ENCODE measurements at places on chromosomes 5 and 9. TPM values are rescaled to one million over a fixed set of nuclear protein-coding genes. Genes with fewer than 3 reads are reported as not detected.
A peak's percentile ranks its signal among the peaks of the same experiment; 100 is the strongest.

DNA sequence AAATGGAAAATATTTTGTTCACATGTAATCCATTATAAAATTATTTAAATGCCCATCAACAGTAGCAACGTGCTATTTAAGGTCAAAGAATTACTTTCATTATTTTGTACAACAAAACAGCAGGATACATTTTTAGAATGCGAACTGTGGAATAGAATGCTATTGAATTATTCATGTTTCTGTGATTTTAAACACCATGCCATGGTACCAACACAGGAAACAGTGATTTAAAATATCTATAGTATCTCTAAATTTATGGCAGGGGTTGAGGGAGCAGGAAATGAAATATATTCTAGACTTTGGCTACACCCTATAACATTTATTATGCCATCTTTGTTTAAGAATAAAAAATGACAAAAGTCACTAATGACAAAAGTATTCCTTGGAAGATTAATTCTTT is 62.4 kb downstream of the DROSHA start:
- DNase-seq: no peak

The SLC25A2 gene
- not detected for total RNA-seq

The MOB3B gene
- total RNA-seq: 11.9 TPM

- DNase-seq: no peak
Measured at GRCh38 chr9:137051145-137051724, 2.6 kb downstream of the ENTPD2 start.

DNA sequence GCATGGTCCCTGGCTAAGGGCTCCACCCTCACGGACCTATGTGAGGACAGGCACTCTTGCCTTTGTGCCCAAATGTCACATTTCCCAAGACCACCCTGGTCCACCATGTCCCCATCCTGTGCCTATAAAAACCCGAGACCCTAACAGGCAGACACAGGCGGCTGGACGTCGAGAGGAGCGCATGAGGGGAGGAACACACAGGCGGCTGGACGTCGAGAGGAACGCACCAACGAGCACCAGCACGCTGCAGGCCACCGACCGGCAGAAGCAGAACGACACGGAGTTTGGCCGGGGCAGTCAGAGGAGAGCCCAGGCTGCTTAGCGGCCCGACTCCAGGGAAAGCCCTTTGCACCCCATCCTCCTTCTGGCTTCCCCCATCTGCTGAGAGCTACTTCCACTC is 119.9 kb downstream of the ADAMTS2 start:
- DNase-seq: no peak

- peak; percentile 4 for DNase-seq
Measured at GRCh38 chr5:137218471-137218870, 280.7 kb downstream of the SPOCK1 start.

GRCh38 chr9:72857624-72857996 is 95.2 kb downstream of the ALDH1A1 start:
- DNase-seq: no peak

DNA sequence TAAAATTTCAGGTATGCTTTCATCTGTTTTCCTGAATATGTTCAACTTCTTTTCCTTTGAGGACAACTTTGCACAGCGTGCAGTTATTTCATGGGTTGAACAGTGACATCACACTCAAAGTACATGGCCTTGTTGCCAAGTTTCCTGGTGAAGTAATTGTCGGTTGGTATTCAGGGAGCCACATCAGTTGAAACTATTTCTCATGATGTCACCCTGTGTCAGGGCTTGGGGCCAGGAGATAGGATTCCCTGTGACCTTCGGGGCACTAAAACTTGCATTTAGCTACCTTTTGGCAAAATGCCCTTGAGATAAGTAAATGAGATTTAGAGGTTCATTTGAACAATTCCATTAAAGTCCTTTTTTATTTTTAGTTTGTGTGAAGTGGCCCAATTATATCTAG is 383.9 kb downstream of the SH3GL2 start:
- no peak for DNase-seq

The ST6GALNAC6 gene
- total RNA-seq: 124 TPM

The TRIM14 gene
- total RNA-seq: 3.9 TPM

DNA sequence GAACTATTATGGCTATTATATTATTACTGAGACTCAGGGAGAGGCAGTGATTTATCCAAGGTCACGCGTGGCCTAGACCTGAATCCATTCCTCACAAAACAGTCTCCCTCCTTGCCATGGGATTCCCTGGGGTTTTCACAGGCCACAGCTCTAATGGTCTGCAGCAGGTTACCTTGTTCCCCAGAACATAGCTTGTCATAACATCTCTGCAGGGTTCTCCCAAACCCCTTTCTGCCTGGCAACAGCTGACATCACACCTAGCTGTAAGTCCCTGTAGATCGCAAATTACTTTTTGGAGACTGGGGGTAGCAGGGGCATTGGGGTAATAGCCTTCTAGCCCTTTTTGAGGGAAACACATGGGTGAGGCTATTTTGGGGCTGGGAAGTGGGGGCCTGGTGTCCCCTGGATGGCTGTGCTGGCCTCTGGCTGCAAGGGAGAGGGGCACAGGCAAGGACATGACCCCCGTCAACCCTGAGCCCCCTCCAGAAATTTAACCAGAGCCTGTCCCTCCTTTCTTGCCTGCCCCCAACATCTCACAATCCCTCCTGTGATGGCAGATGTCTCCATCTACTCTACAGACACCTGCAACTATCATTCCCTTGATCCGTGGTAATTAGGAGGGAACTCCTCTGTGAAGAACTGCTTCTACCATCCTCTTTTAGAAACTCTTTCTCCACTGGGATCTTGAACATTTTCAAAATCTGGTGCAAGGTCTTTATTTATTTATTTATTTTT is 1.3 kb downstream of the CD74 start:
- DNase-seq: peak; percentile 64

The SLC4A9 gene
- 0.29 TPM for total RNA-seq

The C8G gene
- not detected for total RNA-seq

DNA sequence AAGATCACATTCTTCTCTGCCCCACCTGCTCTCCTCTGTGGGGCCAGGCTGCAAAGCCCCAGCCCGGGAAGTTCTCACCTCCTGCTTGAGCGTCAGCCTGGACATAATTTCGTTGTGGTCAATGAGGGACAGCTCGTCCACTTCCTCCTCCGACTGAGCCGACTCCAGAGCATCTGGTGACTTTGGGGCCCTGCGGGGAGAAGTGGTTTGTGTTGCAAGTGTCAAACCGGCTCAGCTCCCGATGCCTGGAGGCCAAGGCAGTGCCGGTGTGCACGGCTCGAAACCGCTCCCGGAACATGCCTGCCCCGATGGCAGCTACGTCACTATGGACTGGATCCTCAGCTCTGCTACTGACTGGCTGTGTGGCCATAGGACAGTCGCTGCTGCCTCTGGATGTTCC is 52.8 kb downstream of the PRRT1B start:
- no peak for DNase-seq

GRCh38 chr5:143055596-143056338 is 285.6 kb downstream of the ARHGAP26 start:
- DNase-seq: no peak

DNA sequence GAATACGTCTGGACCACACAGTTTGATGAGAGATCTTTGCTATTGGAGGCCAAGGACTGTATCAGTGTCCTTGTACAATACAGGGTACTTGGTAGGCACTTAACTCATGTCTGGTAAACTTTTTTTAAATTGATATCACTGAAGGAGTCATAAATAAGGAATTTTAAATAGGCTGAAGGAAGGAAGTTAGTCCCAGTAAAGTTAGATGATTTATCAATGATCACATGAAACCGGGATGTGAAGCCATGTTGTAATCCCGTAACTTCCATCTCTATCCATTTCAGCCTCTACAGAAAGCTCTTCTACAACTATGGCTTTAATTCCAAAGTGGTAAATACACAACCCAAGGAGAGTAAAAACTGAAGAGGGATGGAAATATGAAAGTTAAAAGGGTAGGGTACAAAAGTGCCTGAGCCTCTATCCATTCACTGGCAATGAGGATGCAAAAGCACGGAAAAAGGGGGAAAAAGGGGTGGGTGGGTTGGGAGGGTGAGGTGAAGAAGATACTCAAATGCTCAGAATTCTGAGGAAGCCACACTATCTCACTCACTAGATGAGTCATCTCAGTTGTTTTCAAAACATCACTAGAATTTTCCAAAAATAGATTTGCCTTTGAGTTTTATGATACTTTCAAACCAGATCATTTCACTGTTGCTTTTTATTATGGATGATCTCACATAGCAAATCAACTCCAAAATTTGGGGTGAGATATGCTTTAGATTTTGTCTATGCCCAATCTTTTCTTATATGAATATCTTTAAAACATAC is 1053.5 kb downstream of the NR2F1-AS1 start:
- DNase-seq: no peak

The AGXT2 gene
- not detected for total RNA-seq

Measured in thyroid gland (tissue), 4 donors.